ENCODE measurements at places on chromosomes 12 and 14.

- DNase-seq, result no peak
These were observed 43.2 kb upstream of the STRN3 start for GRCh38 chr14:31069343-31069742.

DNA sequence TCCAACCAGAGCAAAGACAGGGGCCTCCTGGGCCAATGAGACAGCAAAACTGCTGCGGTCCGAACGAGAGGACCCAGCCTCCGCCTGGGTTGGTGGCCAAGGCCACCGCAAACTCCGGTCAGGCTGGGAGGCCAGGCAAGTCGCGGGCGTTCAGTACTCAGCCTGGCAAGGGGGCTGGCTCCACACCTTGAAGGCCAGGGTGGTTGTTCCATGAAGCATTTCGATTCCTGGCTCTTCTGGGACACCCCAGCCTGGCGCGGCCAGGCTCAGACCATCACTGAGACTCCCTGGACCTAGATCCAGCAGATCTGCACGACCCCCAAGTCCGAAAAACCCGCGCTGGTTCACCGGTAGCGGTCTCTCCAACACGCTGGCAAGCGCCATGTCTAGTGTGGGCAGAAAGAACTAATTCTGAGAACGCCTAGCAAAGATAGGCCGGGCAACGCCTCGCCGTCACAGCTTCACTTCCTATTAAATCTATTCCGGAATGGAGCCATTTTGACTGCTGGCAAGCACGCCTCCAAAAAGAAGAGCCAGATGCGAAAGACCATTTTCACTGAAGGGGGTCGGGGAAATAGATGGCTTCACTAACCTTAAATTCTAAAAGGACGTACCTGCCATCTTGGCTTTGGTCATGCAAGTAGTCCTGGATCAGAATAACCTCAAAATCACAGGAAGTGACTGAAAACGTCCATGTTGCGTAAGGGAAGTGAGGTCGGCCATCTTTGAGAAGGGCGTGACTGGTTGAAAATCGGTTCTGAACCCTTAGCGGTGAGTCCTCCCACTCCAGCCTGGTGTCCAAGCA lies at the start of gene PSMB5:
TSS of gene PSMB5 (minus strand) at position 403 of the 805 bp plus-strand sequence. CDS start at position 384, 19 bp downstream.
- DNase-seq, result peak; percentile 87

DNA sequence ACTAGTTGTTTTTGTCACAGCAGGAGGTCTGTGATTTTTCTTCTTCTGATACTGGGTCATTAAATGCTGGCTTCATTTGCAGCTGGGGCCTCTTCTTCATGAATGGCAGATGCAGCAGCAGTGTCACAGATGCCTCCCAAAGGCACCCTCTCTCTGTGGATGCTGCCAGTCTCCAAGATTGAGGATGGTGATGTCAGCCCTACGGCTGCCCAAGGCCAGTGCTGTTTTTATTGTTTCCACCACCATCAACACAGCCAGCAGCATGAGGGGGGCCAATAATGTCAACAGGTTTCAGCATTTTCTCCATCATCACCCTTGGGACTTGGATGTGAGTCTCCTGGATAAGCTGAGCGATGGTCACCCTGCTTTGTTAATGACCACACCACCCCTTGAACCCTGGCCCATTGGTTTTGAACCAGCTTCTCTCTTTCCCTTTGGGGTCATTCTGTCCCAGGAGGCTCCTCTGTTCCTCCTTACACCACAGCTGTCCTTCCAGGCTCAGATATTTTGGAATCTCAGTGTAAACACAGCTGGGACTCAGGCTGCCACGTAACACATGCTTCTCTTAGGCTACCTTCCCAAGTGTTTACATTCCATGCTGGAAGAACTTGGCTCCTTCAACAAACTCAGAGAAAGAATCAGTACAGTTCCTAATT lies 151.7 kb upstream of the DDHD1 start:
- peak; percentile 22 for DNase-seq

GRCh38 chr12:87836190-87836589 lies 193.0 kb downstream of the C12orf50 start:
- DNase-seq, result no peak

DNA sequence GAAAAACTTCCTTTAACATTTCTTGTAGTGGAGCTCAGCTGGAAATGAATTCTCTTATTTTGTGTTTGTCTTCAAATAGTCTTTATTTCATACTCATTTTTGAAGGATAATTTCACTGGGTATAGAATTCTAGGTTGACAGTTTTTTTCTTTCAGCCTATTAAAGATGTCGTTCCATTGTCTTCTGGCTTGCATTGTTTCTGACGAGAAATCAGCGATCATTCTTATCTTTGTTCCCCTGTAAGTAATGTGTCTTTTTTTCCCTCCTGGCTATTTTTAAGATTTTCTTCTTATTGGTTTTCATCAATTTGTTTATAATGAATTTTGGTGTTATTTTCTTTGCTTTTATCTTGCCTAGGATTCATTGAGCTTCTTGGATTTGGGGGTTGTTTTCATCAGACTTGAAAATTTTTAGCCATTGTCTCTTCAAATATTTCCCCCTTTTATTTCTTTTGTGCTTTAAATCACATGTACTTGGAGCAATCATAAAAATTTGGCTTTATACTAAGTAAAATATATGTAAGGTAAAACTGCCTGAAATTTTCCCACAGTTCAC lies 89.4 kb downstream of the UNC79 start:
- no peak for DNase-seq

DNA sequence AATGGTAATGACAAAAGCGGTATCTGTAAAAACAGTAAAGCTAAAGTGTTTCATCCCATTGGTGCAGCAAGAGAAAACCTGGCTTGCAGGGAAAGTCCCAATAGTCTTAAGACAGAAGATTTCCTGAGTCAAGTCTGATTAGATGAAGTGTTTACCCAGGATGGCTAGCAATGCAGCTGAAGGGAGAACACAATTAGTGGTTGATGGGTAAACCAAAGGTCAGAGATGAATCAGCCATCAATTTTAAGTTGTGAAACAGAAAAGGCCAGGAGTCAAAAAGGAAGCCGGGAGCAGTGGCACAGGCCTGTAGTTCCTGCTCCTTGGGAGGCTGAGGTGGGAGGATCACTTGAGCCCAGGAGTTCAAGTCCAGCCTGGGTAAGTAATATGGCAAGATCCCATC lies 52.6 kb downstream of the SEC23A start:
- no peak for DNase-seq

GRCh38 chr14:72844524-72844923 lies 49.4 kb downstream of the DPF3 start:
- DNase-seq, result no peak

- no peak for DNase-seq
These were observed 47.6 kb upstream of the PNMA1 start for GRCh38 chr14:73761618-73762355.

- DNase-seq, result no peak
These were observed 267.6 kb upstream of the PRICKLE1 start for GRCh38 chr12:42857106-42857505.

GRCh38 chr14:54762296-54762695 lies 140.3 kb downstream of the GCH1 start:
- no peak for DNase-seq

DNA sequence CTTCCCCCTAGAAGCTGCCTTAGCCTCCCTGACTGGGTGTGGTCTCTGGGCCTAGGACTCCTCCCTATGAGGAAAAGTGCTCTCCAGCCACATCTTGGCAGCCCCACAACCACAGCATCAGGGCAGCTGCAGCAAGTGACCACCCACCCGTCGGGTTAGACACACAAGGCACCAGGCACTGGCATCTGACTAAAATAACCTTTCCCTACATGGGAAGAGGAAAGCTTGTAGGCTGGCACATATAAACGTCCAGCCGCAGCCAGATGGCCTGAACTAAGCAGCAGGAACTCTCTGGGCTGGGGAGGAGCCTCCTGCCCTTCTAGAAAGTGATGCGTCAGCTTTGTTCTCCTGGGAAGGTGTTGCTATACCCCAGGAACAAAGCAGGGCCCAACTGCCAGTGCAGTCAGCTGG lies 328.7 kb downstream of the DPF3 start:
- no peak for DNase-seq

- DNase-seq, result no peak
These were observed 853 bp downstream of the TTC9 start for GRCh38 chr14:70642303-70643235.

GRCh38 chr12:26825459-26826016 lies 7.5 kb downstream of the ITPR2 start:
- DNase-seq, result no peak

- DNase-seq, result no peak
These were observed 2.3 kb downstream of the C1QL4 start for GRCh38 chr12:49334681-49335080.

- DNase-seq, result peak; percentile 37
These were observed 31.8 kb upstream of the OR10A7 start for GRCh38 chr12:55188974-55189556.

DNA sequence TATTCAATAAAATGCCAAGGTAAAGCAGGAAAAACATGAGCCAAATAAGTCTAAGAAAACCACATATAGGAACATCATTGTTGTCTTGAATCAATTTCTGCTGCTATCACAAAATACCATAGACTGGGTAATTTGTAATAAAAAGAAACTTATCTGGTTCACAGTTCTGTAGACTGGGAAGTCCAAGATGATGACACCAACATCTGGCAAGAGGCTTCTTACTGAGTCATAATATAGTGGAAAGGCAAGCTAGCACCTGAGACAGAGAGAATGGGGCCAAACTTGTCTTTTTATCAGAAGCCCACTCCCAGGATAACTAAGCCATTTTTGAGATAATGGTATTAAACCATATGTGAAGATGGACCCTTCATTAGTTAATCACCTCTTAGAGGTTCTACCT lies 975.9 kb downstream of the FLRT2 start:
- DNase-seq, result no peak

GRCh38 chr14:89432226-89432625 lies 15.2 kb upstream of the FOXN3 start:
- DNase-seq, result no peak

- no peak for DNase-seq
These were observed 2.8 kb downstream of the ADSS1 start for GRCh38 chr14:104726600-104727451.

DNA sequence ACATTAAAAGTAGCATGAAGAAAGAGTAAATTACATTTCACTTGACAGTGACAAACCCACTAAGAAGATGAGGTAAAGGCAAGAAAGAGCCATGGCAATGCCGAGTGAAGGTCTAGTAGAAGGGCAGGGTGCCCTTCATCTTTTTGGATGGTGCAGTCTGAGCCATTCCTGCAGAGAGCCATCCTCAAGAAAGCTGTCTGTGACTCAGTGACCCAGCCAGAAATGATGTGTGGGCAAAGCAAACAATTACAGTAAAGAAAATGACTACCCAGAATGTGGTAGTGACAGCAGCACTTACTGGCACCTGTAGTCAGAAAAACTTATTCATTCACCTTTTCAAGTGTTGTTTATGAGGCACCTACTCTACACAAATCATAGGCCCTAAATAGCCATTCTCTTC lies 281.7 kb downstream of the DUSP6 start:
- no peak for DNase-seq

- no peak for DNase-seq
These were observed 20.3 kb upstream of the FOXG1 start for GRCh38 chr14:28746247-28746646.

DNA sequence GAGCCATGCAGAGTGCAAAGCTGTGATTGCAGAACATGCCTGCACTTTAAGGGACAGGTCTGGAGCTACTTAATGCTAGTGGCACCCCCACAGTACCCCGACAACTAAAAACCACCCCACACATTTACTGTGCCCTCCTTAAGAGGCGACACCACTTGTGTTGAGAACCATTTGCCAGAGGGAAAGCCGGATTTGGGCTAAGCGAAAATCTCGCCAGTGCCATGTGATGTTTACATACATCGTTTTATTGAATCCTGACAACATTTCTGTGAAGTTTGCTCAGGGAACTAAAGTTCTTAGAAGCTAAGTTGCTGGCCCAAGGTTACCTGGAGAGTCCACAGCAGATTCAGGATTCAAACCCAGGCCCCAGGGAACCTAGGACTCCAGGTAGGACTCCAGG lies 119.0 kb upstream of the FKBP4 start:
- no peak for DNase-seq

DNA sequence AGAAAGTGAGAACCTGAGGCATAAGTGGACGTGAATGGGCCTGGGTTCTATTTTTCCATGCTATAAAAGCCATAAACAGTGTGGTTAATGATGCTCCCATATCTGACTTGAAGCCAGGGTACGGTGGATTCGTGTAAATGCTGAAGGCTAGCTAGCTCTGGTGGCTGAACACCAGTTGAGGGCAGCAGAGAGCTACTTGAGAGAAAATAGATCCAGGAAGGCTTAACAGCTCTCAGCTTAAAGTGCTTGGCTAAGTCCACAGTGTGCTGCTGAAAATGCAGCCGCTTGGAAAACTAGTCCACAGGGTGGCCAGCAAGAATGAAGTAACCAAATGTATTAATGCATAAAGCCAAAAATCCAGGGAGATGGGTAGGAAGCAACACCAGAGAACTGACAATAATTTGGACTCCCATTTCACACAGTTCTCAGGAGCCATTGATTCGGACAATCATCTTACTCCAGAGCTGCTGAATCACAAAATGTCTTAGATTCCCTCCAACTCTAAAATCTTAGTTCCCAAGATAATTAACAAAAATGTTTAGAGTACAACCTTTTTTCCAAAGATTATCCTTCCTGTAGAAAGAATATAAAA lies 15.0 kb upstream of the FOXG1 start:
- DNase-seq, result no peak

DNA sequence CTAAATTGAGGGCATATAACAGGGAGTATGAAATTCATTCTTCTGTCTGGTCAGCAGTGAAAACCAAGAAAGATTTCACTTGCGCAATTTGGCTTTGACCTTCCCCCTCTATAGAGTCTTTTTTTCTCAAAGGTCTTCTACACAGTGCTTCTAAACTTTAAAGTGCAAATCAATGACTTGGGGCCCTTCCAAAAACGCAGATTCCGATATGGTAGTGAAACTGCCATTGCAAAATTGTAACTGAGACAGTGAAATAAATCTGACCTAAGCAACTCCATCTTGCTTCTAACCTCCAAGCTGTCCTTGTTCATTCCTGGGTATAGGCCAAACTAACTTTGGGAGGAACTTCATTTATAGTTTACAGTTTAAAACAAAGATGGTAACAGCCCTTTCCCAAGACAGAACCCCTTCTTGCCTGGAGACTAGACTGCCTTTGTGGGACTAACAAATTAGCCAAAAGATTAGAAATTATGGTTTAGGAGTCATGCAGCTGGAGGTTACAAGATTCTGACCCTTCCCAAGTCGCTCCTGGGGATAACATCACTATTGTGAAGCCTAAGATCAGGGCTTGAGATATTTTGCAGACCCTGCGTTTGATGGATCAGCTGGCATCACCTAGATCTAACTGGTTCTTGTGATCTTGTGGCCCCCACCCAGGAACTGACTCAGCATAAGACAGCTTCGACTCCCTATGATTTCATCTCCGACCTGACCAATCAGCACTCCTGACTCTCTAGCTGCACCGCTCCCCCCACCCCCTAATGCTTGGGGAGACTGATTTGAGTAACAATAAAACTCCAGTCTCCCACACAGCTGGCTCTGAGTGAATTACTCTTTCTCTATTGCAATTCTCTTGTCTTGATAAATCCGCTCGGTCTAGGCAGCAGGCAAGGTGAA lies 5.0 kb downstream of the SLC25A21 start:
- DNase-seq, result no peak

GRCh38 chr14:24339284-24340151 lies at the start of gene RIPK3:
RIPK3 (minus strand) TSS chr14:24339991; CDS start chr14:24339826, 165 bp downstream.
- DNase-seq, result no peak

All from fibroblast of skin of left quadriceps (primary cell).